ENCODE measurements at places on chromosomes 16 and 17.
A peak's percentile ranks its signal among the peaks of the same experiment; 100 is the strongest.

DNA sequence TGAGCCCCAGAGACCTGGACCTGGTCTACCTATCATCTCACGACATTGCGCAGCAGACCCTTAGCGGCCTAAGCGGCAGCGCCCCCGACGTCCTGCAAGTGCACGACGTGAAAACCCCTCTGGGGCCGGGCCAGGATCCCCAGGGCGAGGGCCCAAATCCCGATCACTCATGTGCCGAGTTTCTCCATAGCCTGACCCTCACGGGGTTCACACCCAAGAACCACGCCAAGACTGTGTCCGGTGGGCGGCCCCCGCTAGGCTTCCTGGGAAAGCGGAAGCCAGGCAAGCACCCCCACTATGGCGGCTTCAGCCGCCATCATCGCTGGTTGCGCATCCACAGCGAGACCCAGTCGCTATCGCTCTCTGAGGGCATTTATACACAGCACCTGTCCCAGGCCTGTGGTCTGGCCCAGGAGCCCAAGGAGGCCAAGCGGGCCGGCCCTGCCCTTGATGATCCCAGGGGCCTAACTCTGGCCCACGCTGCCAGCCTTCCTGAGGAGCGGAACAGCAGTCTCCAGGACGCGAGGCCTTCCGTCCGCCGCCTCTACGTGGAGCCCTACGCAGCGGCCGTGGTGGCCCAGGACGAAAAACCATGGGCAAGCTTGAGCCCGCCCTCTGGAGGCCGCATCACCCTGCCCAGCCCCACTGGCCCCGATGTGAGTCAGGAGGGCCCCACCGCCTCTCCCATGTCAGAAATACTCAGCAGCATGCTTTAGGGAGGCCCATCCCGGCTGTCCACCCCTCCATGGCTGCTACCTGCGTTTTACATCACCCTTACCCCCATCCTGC, 82.8 kb upstream of the NOG start:
- DNase-seq, result no peak

- no peak for DNase-seq
These were observed 36.4 kb downstream of the HEATR3 start for GRCh38 chr16:50102051-50102746.

- no peak for DNase-seq
These were observed 1.2 kb downstream of the CCDC137 start for GRCh38 chr17:81667754-81668153.

DNA sequence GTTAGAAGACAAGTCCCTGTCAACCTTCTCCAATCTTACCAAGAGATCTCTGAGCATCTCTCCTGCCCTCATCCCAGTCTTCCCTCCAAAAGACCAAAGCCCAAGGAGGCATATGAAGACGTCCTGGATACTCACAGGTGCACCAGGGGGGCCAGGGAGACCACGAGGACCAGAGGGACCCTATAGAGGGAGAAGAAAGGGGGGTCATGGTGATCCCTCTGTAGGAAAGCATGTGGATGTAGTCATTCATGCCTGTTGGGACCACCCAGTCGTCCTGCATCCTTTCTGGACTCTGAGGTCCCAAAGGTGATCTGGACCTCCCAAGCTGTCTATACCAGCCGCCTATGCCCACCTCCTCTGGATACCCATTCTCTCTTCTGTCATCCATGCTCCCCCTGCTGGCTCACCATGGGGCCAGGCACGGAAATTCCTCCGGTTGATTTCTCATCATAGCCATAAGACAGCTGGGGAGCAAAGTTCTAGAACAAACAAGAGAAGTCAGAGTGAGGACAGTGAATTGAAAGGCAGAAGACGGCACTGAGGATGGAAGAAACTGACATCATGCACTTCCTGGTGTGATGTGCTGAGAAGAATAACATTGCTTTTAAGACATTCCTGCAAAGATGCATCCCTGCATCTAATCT, 3.3 kb downstream of the COL1A1 start:
- peak; percentile 78 for DNase-seq

DNA sequence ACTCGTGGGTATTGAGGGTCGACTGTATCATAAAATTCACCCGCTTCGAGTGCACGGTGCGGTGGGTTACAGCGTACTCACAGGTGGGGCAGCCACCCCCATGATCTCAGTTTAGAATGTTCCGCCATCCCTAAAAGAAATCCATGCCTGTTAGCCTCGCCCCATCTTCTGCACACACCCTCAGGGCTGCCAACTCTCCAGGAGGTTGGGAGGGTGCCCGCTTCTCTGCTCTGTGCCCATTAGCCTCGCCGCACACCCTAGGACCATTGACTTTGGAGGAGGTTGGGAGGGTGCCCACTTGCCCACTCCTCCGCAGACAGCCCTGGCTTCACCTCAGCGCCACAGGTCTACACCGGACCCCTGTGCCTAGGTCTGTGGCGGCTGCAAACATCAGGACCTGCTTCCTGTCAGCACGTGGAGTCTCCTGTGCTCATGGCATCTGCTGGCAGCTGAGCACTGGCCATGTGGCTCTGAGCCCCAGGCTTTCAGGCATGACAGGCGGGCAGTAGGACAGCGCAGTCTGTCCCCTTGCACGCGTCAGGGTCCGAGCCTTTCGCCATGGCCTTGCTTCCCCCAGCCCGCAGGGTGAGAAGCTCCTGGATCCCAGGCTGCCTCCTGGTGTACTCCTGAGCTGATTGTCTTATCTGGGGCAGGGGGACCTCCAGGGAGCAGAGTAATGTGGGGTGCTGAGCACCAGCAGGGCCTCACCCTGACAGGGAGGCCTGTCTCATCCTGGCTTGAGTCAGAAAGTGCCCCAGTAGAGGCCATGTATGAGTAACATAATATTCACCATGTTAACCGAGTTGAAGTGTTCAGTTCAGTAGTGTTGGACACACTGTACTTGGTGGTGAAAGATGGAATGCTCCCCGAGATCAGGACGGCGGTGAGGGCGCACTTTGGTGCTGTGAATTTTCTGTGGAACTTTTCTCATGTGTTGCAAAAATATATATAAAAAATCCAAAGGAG, 21.9 kb downstream of the NME3 start:
- DNase-seq, result no peak

DNA sequence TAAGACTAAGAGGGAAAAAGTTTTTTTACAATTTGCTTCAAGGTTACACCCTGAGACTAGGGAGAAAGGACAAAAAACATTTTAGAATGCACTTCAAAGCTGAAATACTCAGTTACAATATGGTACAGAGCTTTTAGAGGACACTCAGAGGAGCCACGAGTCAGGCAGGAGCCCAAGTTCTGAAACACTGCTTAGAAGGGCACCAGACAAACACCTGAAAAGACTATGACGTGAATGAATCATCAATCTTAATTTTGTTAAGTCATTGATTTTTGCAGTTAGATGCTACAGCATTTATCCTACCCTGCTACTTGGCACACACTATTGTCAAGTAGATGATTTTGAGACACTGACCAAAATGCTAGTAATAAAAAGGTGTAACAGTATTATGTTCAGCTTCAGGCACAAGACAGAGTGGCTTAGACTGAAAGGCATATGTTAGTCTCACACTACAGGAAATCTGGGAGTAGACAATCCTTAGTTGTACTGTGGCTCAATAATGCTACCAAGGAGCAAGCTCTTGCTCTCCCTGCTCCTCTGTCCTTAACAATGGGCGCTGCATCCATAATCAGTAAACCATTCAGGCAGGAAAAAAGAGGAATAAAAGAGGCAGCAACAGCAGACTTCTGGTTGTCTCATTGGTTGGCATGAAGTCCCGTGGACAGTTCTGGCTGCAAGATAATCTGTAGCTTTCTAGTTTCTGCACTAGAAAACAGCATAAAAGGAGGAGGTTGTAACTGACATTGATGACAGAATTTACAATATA, 151.8 kb downstream of the ABCA8 start:
- peak; percentile 18 for DNase-seq

- no peak for DNase-seq
These were observed 93.9 kb downstream of the MSI2 start for GRCh38 chr17:57350266-57350665.

Measured in NCI-H82 (cell line).